DMS79 (cell line): ENCODE measurements at places on chromosomes 4 and X.

GRCh38 chr4:164197556-164197955, 556.4 kb upstream of the SMIM31 start:
- DNase-seq, result no peak

DNA sequence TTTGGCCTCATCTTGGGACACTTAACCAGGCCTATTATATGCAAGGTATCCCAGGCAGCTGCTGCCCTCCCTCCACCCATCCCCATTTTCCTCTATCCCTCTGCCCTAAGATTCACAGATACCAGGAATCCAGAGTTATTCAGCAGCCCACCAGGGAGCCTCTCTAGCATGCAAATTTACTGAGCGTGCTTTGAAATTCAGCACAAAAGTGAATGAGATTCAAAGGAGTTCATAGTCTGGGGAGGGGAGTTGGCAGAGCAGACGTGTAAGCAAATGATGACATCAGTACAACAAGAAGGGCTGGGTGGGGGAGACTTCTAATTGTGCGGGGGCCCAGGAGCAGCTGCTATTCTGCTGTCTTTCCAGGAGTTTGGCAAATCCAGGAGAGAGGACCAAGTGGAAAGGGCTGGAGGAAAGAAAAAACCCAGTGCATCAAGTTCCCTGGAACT, 1.7 kb upstream of the MTM1 start:
- DNase-seq, result peak; percentile 53

- no peak for DNase-seq
Observed at GRCh38 chrX:45006002-45006800, 133.2 kb downstream of the KDM6A start.

DNA sequence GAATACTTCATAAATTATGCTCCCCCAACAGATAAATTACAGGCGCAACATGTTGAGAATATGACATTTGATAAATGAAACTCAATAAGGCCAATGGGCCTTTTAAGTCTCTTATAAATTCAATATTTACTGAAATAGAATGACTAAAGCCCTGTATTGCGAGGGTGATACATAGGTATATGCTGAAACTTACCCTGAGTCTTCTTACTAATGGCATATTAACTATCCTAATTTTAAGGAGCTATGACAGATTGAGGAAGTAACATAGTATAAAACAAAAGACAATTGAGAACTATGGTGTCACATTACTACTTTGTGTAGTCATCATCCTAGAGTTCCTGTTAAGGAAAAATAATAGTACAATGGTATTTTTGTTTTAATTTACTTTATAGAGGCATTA, 440.7 kb downstream of the IL15 start:
- no peak for DNase-seq

DNA sequence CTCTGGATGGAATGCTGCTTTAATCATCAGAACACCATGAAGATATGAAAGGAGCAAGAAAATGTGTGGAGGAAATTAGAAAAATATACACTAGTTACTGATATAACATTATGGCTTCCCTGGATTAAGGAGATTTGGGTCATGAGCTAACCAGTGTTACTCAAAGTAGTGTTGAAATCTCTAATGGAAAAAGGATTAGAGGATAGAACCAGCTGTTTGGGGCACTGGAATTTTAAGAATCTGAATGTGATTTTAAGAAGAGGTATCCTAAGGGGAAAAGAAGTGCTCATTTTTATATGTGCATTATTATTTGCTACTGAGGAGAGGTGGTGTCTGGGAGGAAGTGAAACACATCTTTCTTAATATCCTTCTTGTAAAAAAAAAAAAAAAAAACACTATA, 164.1 kb upstream of the PPARGC1A start:
- no peak for DNase-seq

- DNase-seq, result no peak
Observed at GRCh38 chrX:63913719-63914118, 128.7 kb upstream of the ARHGEF9 start.

DNA sequence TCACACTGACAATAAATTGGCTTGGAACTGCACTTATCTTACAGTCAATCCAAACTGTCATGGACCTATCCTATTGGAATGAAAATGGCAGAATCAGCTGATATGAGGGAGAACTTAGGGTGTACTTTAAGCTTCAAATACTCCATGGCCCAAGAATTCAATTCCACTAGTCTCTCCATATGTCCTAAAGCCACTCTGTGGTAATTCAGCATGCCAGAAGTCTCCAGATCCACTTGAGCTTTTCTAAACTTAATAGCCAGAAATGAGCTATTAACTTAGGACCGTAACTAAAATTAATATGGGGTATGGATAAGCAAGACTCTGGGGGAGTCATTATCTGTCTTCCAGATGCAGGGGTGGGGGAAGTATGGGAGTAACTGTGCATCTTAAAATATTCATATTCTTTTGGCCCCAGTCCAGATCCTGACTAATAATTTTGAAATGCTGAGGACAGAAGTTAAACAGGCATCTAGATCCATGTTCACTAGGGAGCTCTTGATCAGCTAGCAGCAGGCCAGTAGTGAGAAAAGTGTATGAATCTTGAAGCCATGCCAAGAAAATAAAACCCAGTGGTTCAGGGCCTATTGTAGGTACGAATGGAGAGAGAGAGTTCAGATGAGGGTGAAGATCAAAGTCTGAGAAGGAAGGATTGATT, 167.6 kb downstream of the DKK2 start:
- DNase-seq, result no peak

DNA sequence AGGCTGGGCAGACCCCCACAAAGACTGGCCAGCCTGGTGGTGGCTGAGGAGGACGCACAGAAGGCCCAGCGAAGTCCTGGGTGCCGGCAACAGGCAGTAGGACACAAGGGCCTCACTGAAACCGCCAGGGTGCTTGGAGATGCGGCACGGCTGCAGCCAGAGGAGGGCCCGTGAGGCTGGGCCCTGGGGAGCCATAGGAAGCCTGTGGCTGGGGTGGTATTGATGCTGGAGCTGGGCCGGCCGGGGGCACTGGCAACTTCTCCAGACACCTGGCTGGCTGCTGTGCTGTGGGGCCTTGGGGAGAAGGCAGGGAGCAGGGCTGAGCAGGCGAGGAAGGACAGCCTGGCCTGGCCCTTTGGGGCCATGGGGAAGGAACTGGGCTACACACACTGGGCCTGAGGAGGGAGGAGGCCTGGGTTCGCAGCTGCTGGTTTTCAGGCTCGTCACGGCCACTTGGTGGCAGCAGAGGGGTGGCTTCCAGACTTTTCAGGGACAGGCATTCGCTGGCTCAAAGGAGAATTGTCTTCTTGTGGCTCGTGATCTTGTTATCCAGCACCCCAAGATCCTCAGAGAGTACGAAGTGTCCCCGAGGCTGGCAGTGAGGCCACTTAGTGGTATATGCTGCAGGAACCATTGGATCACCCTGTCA, 37.2 kb downstream of the ATP2B3 start:
- peak; percentile 5 for DNase-seq

DNA sequence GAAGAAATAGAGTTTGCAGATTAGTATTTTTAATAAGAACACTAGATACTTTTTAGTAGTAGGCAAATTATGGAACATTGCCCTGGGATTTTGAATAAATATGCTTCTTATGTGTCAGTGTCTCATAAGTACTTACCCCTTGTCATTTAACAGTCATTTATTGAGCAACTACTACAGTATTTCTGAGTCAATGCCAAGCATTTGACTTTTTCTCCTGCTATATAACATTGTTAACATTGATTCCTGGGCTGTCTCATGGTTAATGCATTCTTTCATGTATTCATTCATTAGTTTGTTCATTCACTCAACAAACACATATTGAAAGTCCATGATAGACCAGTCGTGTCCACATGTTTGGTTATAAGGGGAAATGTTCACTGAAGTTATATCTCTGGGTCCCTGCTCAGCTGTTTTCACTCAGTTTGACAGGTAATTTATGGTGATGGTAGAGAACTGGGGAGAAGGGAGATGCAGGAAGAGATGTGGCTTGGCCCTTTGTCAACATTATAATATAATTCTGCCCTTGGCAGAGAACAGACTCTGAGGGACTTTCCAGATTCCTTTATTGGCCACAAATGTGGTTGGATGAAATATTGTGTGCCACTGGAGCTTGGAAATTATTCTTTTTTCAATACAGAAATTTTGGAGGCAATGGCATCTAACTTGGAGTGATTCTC, 49.8 kb downstream of the OSTC start:
- no peak for DNase-seq

DNA sequence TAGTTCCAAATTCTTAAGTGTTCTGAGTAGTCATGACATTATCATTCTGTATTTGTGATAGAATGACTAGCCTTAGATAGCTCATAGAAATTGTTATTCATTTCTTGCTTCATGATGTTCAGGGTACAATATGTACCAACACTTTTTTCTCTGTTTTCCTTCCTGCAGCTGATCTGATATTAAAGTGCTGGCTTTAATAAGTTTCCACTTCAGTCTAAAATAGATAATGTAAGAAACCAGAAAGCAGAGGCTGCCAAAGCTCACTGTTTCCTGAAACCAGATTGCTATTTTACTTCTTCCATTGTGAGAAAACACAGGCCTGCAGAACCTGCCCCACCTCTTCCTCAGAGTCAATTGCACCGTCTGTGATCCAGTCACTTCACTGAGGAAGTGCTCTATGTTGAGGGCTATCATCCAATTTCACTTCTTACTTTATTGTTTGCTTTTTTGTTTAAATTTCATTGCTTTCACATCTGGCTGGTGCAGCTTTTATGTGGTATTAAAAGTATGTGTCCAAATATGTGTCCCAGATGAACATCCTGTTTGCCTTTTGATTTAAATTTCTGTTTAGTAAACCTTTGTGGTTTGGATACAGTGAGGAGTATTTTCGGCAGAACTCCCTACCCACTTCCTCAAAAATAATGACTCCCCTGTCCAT, 652.1 kb downstream of the ANKRD50 start:
- DNase-seq, result no peak

DNA sequence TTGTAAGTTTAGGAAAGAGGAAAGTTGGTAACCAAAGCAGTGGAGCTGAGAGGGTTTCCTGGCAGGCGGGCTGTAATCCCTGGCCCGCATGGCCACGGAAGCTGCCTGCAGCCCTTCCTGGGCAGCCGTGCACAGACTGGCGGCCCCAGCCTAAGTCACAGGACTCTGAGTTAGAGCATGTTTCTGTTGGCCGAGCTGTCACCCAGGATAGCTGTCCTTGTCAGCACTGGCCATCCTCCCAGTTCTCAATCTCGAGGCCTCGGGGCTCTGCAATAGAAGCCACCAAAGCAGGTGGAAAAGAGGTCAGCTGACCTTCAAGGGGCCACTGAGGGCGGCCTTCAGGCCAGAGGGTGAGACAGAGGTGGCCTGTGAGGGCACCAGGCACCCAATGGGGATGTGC, 20.5 kb downstream of the PNMA6E start:
- DNase-seq, result no peak

GRCh38 chrX:93422693-93423092, 250.7 kb downstream of the NAP1L3 start:
- no peak for DNase-seq
